Occipital lobe (tissue), 3 donors: ENCODE measurements at places on chromosomes 1 and 21. TPM values are rescaled to one million over a fixed set of nuclear protein-coding genes. Genes with fewer than 3 reads are reported as not detected.

PRAMEF12 gene
- not detected for total RNA-seq

FCER1G gene
- 1.6 TPM for total RNA-seq

CYP4Z1 gene
- total RNA-seq = 0.47 TPM

CFAP74 gene
- 0.47 TPM for total RNA-seq

DDR2 gene
- 7.5 TPM for total RNA-seq

PUM1 gene
- total RNA-seq = 140 TPM

MTX1 gene
- 15.3 TPM for total RNA-seq
